ENCODE measurements at places on chromosomes 5 and 9. TPM values are rescaled to one million over a fixed set of nuclear protein-coding genes. Genes with fewer than 3 reads are reported as not detected.

HRH2 gene
- 6.9 TPM for total RNA-seq

CDH6 gene
- 21.5 TPM for total RNA-seq

DNA sequence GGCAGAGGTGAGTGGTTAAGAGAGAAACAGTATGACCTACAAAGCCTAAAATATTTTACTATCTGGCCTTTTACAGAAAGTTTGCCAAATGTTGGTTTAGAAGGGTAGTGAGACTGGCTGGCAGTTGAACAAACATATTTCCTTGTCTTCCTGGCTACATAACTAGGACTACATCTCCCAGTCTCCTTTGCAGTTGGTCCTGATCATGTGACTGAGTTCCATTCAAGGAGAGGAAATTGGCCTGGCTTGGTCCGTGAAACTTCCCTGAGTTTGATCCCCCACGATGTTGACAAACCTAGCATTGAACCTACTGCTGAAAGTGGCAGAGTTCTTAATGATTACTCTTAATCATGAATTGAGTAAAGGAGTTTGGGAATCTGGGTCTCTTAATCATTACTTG, 280.8 kb downstream of the SLIT3 start:
- DNase-seq, result no peak

DNA sequence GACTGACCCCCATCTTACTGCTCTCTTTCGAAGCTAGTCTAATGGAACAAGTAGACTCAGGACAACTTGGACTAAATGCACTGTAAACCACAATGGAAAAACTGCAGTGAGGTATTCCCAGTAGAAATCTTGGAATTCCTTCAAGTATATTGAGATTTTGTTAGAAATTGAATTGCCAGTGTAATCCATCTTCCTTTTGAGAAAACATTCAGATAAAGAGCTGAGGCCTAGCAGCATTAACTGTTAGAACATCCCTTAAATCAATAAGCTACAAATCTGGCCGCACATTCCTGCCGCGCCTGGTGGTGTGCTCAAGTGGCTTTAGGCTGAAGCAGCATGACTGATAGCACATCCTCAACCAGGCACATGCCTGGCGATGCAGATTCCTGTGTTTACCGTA, 29.3 kb downstream of the PPIC start:
- DNase-seq, result no peak

DNA sequence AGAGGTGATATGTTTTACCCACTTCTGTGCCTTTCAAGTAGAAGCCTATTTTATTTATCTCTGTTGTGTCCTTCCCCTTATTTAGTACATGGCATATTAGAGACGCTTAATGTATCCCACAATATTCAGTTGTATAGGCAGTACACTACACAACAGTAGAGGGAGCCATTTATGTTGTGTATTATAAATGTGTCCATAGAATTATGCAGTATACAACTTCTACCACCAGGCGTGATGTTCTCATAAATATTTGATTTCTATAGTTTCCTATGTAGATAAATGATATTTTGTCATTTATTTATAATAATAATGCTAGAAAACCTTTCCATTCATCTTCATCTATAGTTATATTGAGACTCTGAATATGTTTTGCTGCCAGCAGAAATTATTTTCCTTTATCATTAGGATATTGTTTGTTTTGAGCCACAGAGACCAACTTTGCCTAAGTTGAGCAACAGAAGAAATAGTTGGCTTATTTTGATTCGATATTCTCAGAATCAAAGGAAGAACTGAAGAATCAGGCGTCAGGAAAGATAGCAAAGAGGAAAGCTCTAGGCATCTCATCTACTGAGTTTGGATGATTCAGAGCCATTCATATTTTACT, 81.7 kb downstream of the ADAMTS19 start:
- no peak for DNase-seq

- DNase-seq, result no peak
These were observed 151.1 kb upstream of the ERCC6L2 start for GRCh38 chr9:95724253-95724991.

Data from occipital lobe (tissue), 3 donors.